ENCODE measurements at places on chromosomes 3 and 15.

GRCh38 chr3:183151821-183152351, 10.6 kb downstream of the LAMP3 start:
- DNase-seq = no peak

GRCh38 chr3:139757448-139758030, 79.8 kb upstream of the NMNAT3 start:
- no peak for DNase-seq

DNA sequence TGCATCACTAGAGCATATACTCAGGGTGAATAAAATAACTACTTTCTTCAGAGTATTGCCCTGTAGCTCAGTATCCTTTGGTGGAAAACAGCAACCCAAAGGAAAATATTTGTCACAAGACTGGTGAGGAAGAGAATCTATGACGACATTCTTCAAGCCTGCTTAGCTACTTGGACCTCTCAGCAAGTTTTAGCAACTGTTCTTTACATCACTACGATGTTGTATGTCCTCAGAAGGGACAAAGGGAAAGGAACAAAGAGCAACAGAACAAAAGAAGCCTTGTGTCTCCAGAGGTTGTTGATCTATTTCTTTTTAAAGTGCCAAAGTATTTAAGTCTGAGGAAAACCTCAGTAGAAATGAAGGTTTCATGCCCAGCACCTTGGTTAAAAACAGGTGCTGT, 746.7 kb downstream of the NAALADL2 start:
- DNase-seq = no peak

- no peak for DNase-seq
These were observed 7.0 kb downstream of the OR5K4 start for GRCh38 chr3:98360681-98361080.

DNA sequence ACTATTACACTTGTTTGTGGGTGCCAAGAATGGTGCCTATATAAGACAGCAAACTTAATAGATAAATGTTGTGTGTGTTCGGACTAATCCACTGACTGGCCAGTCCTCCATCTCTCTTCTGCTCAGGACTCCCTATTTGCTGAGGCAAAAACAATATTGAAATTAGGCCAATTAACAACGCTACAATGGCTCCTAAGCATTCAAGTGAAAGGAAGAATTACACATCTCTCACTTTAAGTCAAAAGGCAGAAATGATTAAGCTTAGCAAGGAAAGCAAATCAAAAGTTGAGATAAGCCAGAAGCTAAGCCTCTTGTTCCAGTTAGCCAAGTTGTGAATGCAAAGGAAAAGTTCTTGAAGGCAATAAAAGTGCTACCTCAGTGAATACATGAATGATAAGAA, 126.9 kb downstream of the CCNL1 start:
- no peak for DNase-seq

All from NCI-H460 (cell line).